ENCODE measurements at places on chromosomes 11 and 22.

GRCh38 chr11:57072640-57073039 is 83.9 kb downstream of the OR5AK2 start:
- DNase-seq = no peak
- H3K4me3 ChIP-seq = no peak overlapping the region
- no peaks in the 10 kb centered on the region for H3K36me3 ChIP-seq
- H3K27me3 ChIP-seq = no peaks in the 10 kb centered on the region
- H3K4me1 ChIP-seq = no peaks in the 10 kb centered on the region

- H3K36me3 ChIP-seq = no peaks in the 10 kb centered on the region
- H3K4me1 ChIP-seq = no peaks in the 10 kb centered on the region
- H3K4me3 ChIP-seq = no peak overlapping the region
- no peak overlapping the region for H3K27ac ChIP-seq
- no peaks in the 10 kb centered on the region for H3K27me3 ChIP-seq
Observed at GRCh38 chr22:48826546-48826945, 1001.1 kb downstream of the BRD1 start.

- H3K27me3 ChIP-seq = no peaks in the 10 kb centered on the region
- H3K4me3 ChIP-seq = no peak overlapping the region
- no peak for DNase-seq
Observed at GRCh38 chr11:20626279-20626678, 26.9 kb downstream of the SLC6A5 start.

DNA sequence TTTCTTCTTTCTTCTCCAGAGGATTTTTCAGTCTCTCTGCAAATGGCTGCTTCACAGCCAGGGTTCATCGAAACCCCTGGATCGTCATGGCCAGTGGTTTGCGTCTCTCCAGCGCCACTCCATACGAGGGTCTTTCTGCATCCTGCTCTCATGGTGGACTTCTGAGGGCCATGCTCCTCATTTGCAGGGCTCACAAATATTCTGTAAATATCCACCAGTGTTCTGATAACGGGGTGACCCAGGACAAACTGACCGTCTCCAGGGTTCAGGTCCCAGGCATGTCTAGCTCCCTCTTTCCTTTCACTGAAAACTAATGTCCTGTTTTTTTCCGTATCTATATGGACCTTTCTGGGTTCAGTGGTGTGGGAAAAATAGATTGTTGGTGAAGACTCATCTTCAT is 15.7 kb upstream of the VPREB1 start:
- no peak overlapping the region for H3K27ac ChIP-seq
- H3K36me3 ChIP-seq = no peaks in the 10 kb centered on the region
- no peak for DNase-seq

DNA sequence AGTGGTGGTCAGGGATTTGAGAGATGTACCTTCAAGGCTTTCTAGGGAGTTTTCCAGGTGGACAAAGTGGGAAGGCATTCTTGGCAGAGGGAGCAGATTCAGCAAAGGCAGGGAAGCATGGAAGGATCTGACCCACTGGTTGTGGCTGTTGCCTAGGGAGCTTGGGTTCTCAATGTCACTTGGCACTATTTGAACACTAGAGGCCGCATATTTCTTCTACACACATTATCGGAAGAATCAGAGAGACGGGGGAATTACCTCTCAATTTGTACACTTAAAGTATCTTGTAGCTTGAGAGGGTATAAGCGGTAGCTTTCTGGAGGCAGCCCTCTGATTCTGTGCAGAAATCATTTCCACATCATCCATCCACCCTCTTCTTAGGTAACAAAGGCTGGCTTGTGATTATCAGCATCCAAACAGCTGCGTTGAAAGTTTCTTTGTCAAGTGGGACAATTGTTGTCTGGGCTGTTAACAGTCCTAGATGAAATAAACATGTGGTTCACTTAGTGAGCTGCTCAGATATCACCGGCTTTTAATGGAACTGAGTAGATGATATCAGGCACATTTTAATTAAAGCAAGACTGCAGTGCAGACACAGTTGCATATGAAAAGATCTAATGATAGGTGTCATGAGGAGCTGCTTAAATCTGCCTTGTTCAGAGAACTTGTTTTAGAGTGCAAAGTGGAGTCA is 2.6 kb downstream of the NELL1 start:
- H3K27me3 ChIP-seq = no peaks in the 10 kb centered on the region
- no peaks in the 10 kb centered on the region for H3K4me1 ChIP-seq
- H3K36me3 ChIP-seq = no peaks in the 10 kb centered on the region
- no peak overlapping the region for H3K27ac ChIP-seq
- no peak for DNase-seq
- H3K4me3 ChIP-seq = no peak overlapping the region

DNA sequence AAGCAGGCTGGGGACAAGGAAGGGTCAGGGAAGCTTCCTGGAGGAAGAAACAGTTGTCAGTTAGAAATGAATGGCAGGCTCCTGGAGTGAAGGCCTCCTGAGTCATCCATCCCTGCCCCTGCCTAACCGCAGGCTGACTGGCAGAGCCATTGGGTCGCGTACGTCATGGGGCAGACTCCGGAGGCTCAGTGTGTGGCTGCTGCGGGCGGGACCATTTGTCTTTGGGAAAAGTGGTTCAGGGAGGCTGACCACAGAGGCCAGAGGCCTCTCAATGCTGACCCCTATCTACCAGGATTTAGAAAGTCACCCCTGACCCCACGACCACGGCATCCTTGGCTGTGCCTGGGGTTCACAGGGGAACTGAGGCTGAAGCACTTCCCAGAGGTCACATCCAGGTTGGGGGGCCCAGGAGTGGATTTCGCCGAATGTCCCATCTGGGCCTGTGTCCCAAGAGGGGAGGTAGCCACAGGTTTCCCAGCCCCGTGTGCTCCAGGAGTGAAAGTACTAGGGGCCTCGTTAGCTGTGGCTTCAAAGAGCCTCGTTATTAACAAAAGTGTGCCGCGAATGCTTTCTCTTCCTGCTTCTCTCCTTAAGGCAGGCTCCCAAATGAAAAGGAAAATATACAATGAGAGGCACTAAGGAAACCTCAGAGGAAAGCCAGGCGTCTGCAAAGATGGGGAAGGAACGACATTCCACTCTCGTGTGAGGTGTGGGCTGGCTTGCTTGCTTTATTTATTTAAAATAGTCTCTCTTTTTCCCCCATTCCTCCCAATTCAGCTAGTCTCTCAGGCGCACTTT is 58.9 kb downstream of the FLRT1 start:
- H3K27ac ChIP-seq = 0 out of 2 replicates have a peak overlapping the region, but pooled peaks have one; percentile 34
- no peak for DNase-seq
- H3K4me3 ChIP-seq = no peak overlapping the region
- no peaks in the 10 kb centered on the region for H3K27me3 ChIP-seq

DNA sequence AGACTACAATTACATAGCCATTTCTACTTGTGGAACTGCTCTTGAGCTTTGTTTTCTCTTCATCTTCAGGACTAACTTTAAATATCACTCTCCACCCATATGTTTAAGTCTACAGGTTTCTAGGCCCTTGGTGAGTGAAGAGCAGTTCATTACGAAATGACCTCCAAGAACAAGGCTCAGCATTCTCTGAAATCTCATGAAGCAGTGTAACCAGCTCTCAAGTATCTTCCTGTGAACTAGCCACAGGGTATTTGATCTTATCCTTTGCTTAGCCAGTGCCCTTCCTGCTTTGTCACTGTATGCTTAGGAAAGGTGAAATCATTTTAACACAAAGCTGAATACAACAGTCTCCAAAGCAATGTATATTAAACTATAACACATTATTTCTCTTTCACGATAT is 20.4 kb upstream of the LYVE1 start:
- no peak overlapping the region for H3K4me3 ChIP-seq
- H3K27me3 ChIP-seq = peaks cover 14% of the 10 kb centered on the region
- peak; percentile 22 for DNase-seq
- H3K27ac ChIP-seq = no peak overlapping the region
- no peaks in the 10 kb centered on the region for H3K36me3 ChIP-seq
- H3K4me1 ChIP-seq = no peaks in the 10 kb centered on the region

DNA sequence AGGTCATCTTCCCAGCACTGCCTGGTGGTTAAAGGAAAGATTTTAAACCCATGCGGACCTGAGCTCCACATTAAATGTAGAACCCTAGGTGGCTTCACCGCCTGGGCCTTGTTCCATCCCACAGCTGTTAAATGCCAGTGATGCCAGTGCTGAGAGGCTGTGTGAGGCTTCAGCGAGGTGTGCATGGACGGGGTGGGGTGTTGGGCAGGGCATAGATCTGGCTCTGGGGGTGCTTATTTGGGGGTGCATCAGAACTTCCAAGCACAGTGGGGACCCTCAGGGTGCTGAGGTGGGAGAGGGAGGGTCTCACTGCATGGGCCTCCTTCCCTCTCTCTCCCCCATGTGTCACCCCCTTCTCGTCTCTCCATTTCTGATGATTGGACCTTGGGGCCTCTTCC is 90.1 kb upstream of the B3GAT1 start:
- H3K27ac ChIP-seq = no peak overlapping the region
- H3K36me3 ChIP-seq = no peaks in the 10 kb centered on the region
- H3K27me3 ChIP-seq = no peaks in the 10 kb centered on the region

- DNase-seq = no peak
- no peaks in the 10 kb centered on the region for H3K4me1 ChIP-seq
- no peak overlapping the region for H3K4me3 ChIP-seq
- H3K27me3 ChIP-seq = no peaks in the 10 kb centered on the region
Observed at GRCh38 chr11:9636691-9637090, 27.2 kb upstream of the SWAP70 start.

DNA sequence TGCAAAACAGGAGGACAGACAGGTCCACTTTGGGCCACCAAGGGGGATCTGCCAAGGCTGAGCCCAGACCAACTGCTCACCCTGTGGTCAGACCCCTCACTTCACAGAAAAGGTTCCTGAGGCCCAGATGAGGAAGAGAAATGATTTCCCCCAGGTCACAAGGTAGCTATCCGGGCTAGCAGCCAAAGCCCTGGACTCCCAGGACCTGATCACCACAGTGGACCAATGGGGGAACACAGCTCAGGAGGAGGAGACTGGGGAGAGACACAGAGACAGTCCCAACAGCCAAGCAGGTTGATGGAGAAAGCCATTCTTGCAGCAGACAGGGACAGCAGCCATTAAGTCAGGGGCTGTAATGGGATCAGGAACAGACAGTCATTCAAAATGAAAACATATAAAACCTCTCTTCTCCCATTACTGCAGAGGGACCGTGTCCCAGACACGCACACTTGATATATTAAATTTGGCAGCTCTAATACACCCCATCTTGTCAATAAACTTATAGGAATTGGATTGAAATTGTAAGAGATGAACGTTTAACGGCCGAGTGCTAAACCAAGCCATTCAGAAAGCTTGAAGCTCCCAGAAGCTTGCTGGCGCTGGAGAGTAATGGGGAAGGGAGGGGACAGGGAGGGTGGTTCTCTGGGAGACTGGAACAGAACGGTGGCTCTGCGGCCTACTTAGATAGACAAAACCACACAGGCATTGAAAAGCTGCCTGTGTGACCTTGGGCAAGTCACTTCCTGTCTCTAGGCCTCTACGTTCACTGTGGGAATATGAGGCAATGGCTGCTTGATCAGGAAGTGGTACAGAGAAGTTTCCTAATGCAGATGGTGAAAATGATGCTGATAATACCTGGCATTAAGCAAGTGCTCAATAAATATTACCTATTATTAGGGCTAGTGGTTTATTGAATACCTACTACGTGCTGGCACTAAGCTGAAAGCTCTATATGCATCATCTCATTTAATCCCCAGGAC is 16.0 kb downstream of the ZMAT5 start:
- peak; percentile 50 for DNase-seq
- H3K27ac ChIP-seq = no peak overlapping the region
- H3K4me1 ChIP-seq = no peaks in the 10 kb centered on the region
- H3K27me3 ChIP-seq = no peaks in the 10 kb centered on the region
- H3K36me3 ChIP-seq = peaks cover 27% of the 10 kb centered on the region

- H3K4me3 ChIP-seq = no peak overlapping the region
- H3K27ac ChIP-seq = no peak overlapping the region
- H3K4me1 ChIP-seq = no peaks in the 10 kb centered on the region
- DNase-seq = no peak
Observed at GRCh38 chr22:48015701-48016100, 1253.3 kb downstream of the TBC1D22A start.

- H3K4me1 ChIP-seq = no peaks in the 10 kb centered on the region
- H3K27me3 ChIP-seq = no peaks in the 10 kb centered on the region
- no peak overlapping the region for H3K4me3 ChIP-seq
Observed at GRCh38 chr22:21449531-21450319, 17.5 kb upstream of the TMEM191C start.

DNA sequence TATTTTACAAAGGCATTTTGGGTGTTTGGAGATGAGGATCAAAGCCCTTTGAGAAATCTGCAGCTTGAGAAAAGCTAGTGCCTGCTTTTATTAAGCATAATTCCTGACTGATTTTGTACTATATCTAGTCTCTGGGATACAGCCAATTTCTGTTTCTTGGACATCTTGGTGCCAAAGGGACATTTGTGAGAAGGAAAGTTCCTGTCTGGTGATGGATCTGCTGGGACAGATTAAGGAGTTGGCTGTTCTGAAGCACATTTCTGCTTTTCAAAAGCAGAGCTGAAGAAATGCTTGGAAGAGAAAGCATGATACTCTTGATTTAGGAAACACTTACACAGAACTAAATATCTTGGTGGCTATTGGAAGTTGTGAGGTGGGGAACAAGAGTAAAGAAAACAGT is 254.6 kb upstream of the CCDC90B start:
- H3K36me3 ChIP-seq = no peaks in the 10 kb centered on the region
- H3K4me3 ChIP-seq = no peak overlapping the region
- no peak for DNase-seq

DNA sequence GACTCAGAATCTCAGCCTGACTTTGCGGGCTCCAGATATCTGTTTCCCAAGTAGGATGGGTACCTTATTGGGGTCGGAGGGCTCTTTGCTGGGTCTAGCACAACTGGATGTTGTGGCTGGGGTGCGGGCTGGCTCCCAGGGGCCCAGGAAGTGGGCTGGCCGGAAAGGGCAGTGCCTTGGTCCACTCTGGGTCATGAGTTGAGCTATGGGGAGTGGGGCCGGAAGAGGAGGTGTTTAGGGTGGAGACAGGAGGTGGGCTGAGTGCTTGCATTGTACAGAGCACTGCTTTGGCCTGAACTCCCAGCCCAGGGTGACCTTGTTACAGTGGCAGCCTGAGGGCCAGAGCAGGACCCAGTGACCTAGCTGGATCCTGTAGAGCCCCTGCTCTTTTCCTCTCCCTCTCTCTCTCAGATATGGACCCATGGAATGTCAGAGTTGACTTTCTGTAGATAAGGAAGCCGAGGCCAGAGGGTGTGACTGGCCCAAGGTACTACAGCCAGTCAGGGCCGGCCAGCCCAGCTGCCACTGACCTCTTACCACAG is 13.2 kb downstream of the PHLDB1 start:
- peaks cover 14% of the 10 kb centered on the region for H3K4me1 ChIP-seq
- peaks cover 14% of the 10 kb centered on the region for H3K27me3 ChIP-seq

DNA sequence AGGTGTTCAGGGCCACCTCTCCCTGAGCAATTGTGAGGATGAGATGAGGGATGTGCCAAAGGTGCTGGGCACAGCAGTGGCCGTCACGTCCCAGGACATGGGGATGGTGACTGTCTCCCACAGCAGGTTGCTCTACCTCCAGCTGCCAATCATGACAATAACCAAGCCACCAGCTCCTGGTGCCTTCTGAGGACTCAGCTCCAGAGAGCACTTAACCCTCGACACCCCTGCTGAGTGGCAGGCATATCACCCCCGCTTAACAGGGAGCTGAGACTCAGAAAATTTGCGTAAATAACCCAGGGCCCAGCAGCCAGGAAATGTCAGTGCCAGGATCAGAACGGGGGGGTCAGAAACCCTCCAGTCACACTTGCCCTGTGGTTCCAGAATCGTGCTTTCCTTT is 8.4 kb upstream of the PNPLA5 start:
- H3K27ac ChIP-seq = no peak overlapping the region
- no peak for DNase-seq
- H3K27me3 ChIP-seq = no peaks in the 10 kb centered on the region
- H3K4me3 ChIP-seq = no peak overlapping the region
- H3K36me3 ChIP-seq = no peaks in the 10 kb centered on the region

GRCh38 chr11:3231550-3231850 is 717 bp downstream of the MRGPRE start:
- DNase-seq = no peak
- no peak overlapping the region for H3K4me3 ChIP-seq
- no peaks in the 10 kb centered on the region for H3K4me1 ChIP-seq
- H3K27ac ChIP-seq = no peak overlapping the region
- H3K27me3 ChIP-seq = peaks cover 5% of the 10 kb centered on the region

Measured in DND-41 (cell line).